RCC 7860 (cell line): ENCODE measurements at places on chromosomes 11 and 22.
A peak's percentile ranks its signal among the peaks of the same experiment; 100 is the strongest.

- peak; percentile 31 for DNase-seq
Measured at GRCh38 chr11:17263769-17264168, 12.8 kb upstream of the NUCB2 start.

- DNase-seq: no peak
Measured at GRCh38 chr11:109051200-109051599, 370.8 kb upstream of the C11orf87 start.

- DNase-seq: no peak
Measured at GRCh38 chr11:125382314-125382791, 113.7 kb downstream of the FEZ1 start.

GRCh38 chr11:74037309-74037708, 28.4 kb upstream of the UCP3 start:
- peak; percentile 74 for DNase-seq

DNA sequence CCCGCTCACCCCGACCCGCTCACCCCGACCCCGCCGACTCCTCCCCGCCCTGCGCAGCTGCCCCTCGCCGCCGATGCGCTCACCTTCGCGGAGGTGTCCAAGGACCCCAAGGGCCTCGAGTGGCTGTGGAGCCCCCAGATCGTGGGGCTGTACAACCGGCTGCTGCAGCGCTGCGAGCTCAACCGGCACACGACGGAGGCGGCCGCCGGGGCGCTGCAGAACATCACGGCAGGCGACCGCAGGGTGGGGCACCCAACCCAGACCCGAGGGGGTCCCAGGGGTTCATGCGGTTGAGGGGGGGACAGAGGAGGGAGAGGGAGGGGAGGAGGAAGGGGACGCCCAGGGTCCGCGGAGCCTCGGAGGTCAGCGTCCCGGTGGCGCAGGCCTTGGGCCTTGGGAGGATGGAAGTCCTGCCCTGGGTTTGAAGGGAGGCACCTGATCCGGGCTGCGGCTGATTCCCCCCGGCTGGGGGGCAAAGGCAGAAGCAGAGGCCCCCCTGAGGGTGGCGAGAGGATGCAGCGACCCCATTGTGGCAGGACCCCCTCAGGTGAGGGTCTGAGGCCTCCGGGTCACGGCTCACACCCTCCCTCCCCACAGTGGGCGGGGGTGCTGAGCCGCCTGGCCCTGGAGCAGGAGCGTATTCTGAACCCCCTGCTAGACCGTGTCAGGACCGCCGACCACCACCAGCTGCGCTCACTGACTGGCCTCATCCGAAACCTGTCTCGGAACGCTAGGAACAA, 9.2 kb downstream of the PKP3 start:
- no peak for DNase-seq

GRCh38 chr11:122673701-122674100, 18.2 kb downstream of the UBASH3B start:
- no peak for DNase-seq

DNA sequence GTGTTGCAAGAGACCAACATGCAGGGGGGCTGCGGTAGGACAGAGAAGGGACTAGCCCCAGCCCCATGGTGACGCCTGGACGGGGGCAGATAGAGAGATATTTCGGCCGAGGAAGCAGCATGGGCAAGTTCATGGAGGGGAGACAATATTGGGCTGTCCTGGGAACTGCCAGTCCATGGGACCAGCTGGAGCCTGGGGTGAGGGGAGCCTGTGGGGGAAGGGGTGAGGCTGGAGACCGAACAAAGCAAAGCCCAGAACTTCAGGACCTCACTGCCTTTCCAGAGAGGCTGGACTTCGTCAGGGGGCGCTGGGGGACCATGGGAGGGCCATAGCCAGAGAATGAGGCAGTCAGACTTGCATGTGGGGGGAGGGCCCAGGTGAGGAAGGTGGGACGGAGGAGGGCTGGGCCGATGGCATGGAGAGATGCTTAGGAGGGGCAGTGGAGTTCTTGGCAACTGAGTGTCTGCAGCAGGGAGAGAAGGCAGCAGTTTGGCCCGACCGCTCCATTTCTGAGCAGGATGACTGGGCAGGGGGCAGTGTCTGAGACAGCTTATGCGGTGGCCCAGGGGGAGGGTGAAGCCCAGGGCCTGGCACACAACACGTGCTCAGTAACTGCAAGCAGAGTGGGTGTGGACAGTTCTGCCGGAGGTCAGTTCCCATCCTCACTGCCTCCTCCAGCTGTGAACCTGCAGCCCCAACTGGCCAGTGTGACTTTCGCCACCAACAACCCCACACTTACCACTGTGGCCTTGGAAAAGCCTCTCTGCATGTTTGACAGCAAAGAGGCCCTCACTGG, 712 bp downstream of the UPK3A start:
- DNase-seq: no peak

- DNase-seq: no peak
Measured at GRCh38 chr22:48940266-48941032, 887.2 kb downstream of the BRD1 start.

- no peak for DNase-seq
Measured at GRCh38 chr11:76335842-76336241, 45.1 kb downstream of the THAP12 start.

- DNase-seq: no peak
Measured at GRCh38 chr11:56885177-56885576, 103.5 kb upstream of the OR5AK2 start.
